ENCODE measurements at places on chromosomes 4 and X. TPM values are rescaled to one million over a fixed set of nuclear protein-coding genes. Genes with fewer than 3 reads are reported as not detected.

GRCh38 chrX:20668550-20668949 is 401.8 kb upstream of the RPS6KA3 start:
- no peaks in the 10 kb centered on the region for H3K36me3 ChIP-seq
- no peak overlapping the region for H3K4me3 ChIP-seq
- DNase-seq = no peak

IL3RA gene
- 10.2 TPM for polyA plus RNA-seq

NLGN3 gene
- polyA plus RNA-seq = 0.97 TPM

AMTN gene
- polyA plus RNA-seq = not detected

TEX11 gene
- not detected for polyA plus RNA-seq

SPANXN5 gene
- polyA plus RNA-seq = not detected

- H3K36me3 ChIP-seq = no peaks in the 10 kb centered on the region
- no peak overlapping the region for H3K4me3 ChIP-seq
- DNase-seq = no peak
- H3K4me1 ChIP-seq = peaks cover 29% of the 10 kb centered on the region
- no peaks in the 10 kb centered on the region for H3K27me3 ChIP-seq
These were observed 13.0 kb downstream of the SEPTIN11 start for GRCh38 chr4:76962406-76963130.

MSANTD1 gene
- polyA plus RNA-seq = not detected

All from kidney (tissue), 22 donors.